ENCODE measurements at places on chromosomes 11 and 22.

- no peak for DNase-seq
Measured at GRCh38 chr11:79437981-79438630, 2.7 kb downstream of the TENM4 start.

DNA sequence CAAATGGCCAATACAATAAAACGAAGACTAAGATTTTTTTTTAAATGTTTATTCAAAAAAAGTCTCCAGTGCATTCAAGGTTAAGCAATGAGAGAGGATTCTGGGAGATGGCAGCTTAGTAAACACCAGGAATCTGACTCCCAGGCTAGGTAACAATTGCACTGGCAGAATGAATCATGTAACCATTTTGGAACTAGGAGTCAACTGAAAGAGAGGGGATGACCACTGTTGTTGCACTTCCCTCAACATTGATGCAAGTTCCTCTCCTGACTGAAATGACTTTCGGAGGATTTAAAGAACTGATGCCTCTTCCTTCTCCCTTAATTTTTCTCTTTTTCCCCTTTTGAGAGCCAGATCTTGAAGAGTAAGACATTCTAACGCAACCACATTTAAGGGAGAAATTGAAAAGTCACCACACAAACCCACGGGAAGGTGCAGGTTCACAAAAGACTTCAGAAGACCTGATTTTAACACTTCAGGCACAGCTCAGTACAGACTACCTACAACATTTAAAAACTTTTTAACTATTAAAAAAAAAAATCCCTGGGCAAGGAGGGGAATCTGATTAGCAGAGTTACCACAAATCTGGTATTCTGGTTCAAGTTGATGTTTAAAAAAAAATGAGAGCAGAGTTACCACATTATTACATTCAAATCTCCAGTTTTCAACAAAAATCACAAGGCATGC lies 56.8 kb downstream of the FCHSD2 start:
- DNase-seq = no peak

DNA sequence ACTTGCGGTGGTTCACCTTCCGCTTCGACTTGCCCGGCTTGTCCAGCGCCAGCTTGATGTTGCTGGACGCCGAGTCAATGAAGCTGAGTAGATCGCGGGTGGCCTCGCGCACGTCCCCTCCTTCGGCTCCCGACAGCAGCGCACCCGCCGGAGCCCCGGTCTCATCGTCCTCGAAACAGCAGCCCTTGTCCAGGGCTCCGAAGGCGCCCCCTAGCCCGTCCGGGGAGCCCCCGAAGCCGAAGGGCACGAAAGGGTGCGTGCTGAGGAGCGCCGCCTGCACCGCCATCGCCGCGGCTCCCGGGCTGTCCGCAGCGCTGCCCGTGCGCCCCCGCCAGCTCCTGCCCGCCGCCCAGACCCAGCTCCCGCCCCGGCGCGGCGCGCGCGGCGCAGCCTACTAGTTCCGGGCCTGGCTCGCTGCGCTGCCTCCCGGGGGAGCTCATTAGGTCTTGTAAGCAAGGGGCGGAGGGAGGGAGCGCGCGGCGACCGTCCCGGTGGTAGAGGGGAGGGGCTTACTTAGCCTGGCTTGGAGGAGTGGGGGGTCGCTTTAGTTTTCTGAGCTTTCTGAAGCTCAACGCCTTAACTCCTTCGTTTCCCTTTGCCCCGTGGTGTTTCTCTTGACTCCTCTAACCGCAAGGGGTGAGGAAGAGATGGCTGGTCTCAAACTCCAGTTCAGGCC lies at the start of gene FAM181B:
Gene FAM181B (minus strand): TSS at position 421 of the 676 bp plus-strand sequence. CDS start 135 bp downstream, at position 286.
- peak; percentile 6 for DNase-seq

DNA sequence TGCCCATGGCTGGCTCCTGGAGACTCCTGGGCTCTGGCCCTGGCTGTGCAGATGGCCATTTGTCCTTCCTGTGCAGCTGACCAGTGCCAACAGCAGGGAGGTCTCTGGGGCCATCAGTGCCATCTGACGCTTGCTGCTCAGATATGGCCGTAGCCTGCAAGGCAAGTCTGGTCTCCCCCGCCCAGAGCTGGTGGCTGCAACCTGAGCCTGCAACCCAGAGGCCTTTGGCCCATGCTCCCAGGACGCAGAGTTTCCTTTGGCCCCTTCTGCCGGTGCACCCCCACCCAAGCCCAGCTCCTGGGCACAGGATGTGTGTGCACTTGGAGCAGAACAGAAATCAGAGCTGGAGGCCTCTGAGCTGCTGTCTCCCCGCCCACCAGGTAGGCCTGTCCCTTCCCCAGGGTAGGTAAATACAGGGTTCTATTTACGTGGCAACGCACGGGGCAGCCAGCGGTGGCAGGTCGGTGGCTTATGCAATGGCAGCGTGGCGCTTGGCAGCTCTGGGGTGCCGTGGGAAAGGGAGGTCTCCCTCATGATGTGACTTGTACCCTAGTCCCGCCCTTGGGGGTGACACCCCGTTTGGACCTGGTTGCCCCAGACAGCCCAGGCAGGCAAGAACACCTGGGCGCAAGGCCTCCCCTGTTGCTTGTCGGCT lies 21.0 kb upstream of the MYEOV start:
- no peak for DNase-seq

GRCh38 chr22:18980829-18981228 lies 44.7 kb upstream of the PRODH start:
- DNase-seq = no peak

DNA sequence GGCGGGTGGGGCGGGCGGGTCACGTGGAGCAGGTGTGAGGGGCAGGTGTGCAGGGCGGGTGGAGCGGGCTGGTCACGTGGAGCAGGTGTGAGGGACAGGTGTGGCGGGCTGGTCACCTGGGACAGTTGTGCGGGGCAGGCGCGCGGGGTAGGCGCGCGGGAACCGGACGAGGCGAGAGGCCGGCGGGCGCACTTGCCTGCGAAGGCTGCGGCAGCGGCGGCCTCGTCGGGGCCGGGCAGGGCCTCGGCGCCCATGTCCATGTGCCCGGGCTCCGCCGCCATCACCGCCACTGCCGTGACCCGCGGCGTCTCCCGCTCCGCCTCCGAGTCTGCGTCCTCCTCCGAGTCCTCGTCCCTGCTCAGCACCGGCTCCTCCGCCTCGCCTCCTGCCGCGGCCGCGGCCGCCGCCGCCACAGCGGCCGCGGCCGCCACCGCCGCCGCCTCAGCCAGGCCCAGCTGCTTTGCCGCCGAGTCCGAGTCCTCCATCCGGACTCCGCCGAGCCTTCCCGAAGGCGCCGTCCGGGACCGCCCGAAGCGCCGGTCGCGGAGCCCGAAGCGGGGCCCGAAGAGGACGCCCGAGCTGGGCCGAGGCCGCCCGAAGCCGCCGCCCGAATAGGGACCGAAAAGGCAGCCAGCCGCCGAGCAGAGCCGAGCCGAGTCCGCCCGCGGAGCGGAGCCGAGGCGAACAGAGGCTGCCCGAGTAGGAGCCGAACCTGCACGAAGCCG lies at the start of gene DEAF1:
Gene DEAF1 (minus strand): TSS at position 660 of the 725 bp plus-strand sequence. CDS start 175 bp downstream, at position 485.
- DNase-seq = peak; percentile 95

DNA sequence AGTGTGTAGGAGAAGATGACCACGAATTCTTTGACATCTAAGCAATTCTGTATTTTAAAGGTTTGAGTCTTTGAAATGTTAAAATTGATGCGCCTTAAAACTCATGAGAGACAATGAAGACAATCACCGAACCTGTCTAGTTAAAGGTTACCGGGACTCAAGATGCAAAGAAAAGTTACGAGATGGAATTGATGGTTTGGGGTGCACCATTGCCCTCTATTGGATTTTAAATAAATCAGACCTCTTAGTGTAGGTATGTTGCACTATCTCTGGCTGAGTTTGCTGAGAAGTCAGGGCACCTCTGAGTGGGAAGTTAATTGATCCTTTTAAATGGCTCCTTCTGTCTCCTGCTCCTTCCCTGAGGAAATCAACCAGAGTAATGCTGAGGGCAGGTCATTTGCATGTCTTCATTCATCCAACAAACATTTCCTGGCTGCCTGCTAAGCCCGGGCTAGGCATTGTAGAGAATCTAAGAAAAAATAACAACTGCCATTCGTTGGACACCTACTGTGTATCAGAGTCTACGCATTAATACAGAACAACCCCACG lies 19.4 kb upstream of the TMA7B start:
- no peak for DNase-seq

GRCh38 chr11:34235189-34235588 lies 122.6 kb downstream of the ABTB2 start:
- DNase-seq = no peak

DNA sequence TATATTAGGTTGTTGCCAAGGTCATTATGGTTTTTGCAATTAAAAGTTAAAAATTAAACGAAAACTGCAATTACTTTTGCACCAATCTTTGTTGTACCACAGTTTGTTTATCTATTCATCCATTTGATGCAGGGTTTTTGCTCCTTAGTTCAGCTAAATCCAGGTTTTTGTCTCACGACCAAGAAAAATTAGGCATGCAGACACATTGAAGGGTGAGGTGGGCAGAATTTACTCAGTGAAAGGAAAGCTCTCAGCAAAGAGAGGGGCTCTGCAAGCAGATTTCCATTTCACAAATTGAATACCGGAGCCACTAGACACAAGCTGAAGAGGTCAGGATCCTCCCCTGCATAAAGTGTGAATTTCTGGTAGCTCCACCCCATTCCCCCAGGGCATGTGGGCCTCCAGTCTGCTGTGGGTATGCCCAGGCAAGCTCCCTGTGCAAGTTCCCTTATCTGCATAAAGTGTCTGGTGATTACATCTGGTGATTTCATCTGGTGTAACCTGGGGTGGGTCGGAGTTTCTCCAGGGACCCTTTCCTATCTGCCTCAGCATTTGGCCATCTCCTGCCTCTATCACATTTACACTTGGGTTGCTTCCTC lies 33.3 kb downstream of the APOL6 start:
- no peak for DNase-seq
